Non-pigmented ciliary epithelial cell (primary cell): ENCODE measurements at places on chromosomes 16 and 17.

- DNase-seq = no peak
Measured at GRCh38 chr16:4618645-4619418, 4.1 kb upstream of the UBALD1 start.

DNA sequence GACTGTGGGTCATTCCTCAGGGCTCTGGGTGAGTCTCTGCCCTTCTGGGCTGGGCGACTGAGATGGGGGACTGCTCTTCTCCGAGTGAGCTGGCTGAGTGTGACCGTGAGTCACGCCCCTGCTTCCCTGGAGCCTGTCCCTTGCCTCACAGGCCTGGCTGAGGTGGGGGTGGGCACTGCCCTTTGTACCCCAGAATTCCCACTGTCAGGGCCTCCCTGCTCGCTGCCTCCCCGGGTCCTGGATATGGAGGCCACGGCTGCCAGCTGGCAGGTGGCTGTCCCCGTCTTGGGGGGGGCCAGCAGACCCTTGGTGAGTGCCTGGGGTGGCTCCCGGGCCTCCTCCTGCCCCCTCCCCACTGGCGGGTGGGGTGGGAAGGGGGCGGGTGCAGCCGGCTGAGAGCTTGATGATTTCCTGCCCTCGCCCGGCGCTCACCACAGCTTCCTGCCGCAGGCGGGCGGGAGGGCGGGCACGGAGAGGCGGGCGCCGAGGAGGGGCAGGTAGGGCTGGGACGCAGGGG is at the start of gene LAT:
Gene LAT (plus strand): TSS at position 434 of the 517 bp plus-strand sequence. CDS start 366 bp downstream, outside the sequence.
- no peak for DNase-seq

GRCh38 chr16:70472786-70473433 is 18.5 kb downstream of the FCSK start:
- no peak for DNase-seq

DNA sequence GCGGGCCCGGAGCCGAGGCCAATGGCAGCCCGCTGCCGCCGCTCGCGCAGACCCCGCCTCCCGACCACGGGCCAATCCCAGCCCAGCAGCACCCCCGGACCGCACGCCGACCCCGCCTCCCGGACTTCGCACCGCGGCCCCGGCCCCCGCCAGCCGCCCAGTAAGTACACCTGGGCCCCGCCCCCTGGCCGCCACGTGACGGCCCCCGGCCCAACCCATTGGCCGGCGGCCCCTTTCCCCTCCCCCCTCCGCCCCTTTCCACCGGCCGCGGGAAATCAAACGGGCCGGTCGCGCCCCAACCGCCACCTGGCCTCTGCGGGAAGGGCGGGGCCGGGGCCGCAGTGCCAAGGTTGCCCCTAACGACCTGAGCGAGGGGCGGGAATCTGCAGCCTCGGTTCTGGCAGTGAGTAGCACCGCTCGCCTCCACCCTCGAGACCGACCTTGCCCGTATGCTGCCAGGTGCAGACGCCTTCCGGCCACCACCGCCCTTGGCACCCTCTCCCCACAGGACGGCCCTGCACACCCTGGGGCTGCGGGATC is at the start of gene YBX2:
Gene YBX2 (minus strand): TSS at position 26 of the 540 bp plus-strand sequence. CDS start 139 bp downstream, outside the sequence.
- no peak for DNase-seq

DNA sequence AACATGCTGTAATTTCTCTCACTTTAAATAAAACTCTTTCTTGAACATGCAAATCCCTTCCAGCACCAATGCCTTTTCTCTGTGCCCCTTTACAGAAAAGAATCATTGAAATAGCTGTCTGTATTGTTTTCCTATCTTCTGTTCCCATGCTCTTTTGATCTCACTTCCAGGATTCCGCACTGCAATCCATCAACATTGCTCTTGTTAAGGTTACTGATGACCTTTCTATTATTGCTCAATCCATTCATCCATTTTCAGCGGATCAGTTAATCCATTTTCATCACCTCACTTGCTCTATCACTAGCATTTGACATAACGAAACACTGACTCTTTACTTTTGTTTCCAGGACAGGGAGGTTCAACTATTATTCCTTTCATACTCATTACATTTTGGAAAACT is 130.5 kb downstream of the ABCA8 start:
- no peak for DNase-seq
